ENCODE measurements at places on chromosomes 2 and 18.

- no peak for DNase-seq
Observed at GRCh38 chr2:223526106-223526505, 76.1 kb downstream of the SCG2 start.

DNA sequence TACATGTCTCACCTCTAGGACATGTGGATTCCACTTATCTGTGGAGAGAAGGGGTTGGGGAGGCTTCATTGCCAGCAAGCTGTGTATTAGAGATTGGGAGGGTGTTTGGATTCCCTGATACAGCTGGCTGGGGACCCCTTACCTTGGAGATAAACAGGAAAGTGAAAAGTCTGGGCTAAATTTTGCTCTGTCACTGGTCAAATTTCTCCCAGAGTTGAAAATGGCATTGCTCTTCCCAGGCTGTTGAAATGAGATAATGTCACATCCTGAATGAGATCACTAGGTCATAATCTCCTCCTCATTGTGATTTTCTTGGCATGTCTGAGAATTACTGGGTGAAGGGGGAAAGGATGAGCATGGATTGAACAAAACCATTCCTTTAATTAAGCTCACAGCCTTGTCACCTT lies 265.0 kb upstream of the PARD3B start:
- DNase-seq: no peak

DNA sequence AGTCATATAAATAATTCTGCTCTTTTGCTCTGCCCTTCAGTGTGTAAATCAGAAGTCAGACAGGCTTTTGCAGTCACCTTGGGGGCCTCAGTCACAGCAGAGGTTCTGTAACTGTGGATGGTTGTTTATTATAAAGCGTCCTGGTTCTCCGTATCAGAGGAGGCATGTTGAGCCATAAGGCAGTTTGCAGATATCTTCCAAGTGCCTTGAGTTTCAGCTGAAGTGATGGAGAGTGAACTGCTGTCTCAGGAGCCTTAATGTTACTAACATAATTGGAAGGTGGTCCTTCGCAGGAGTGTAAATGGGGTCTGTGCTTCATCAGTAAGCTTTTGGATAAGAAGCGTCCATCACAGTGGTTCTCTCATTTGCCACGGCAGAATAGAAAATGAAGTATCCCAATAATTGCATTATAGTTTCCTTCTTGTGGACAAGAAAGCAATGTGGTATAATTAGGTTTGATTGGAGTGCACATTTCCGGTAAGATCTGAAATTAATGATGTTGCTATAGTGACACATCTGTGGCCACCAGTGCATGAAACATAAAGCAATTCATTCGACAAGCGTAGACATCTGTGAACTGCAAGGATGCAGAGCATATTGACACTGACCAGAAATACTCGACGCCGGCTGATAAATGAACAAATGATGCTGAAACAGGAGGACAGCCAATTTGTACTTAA lies 112.5 kb upstream of the NFATC1 start:
- DNase-seq: no peak

DNA sequence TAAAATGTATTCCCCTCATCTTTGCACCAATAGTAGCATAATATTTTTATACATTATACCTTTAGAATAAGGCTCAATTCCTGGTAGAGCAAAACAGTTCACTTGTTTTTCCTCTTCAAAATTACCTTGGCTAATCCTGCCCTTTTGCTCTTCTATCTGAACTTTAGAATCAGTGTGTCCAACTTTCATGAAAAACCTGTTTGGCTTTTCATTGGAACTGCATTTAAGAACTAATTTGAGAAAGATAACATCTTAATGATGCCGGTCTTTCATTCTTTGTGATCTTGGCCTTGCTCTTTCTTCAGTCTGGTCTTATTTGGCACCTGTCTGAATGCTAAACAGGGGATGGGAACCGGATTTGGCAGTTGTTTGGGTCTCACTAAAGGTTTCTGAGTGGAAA lies 112.9 kb upstream of the CD302 start:
- no peak for DNase-seq

DNA sequence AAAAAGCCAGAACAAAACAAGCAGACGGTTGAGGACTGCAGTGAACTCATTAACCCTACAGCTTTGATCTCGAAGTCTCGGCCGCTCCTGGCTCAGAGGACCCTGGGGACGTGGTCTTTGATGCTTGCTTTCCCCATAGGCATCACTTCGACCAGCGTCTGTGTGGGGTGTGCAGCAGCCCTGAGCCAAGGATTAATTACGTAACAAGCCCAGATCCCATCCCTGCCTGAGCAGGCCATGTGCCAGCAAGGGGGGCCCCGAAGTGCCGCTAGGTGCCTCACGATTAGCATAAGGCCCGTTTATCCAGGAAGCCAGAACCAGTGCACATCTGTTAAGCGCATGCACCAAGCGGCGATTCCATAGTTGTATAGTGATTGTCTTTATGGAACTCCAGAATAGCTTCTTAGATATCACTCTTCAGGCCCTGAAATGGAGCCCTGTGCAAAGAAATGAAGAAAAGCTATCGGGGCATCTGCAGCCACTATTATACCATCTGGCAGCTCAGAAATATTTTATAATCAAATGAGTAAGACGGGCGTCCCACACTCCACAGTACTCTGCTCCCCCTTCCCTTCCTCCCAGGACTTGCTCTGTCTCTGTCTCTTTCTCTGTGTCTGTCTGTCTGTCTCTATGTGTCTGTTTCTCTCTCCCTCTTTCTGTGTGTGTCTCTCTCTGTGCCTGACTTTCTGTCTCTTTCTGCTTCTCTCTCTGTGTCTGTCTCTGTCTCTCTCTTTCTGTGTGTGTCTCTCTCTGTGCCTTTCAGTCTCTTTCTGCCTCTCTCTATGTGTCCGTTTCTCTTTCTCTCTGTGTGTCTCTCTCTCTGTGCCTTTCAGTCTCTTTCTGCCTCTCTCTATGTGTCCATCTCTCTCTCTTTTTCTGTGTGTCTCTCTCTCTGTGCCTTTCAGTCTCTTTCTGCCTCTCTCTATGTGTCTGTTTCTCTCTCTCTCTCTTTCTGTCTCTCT lies 41.7 kb downstream of the HPCAL1 start:
- no peak for DNase-seq

DNA sequence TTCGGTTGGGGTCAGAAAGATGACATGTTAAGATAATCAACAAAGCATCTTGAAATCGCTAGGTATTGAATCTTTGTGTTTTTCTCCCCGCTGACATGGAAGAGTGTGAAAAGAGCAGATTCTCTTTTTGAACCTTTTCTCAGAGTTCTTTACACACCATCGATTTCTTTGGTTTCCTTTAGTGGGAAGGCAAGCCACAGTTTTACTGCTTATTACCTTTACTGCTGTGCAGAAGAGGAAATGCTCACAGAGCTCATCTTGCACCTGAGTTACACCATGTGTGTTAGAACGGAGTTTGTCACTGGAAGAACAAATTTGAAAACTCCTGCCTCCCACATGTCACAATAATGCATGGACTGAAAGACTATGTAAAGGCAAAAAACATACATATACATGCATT lies 45.3 kb upstream of the PDK1 start:
- DNase-seq: no peak

- no peak for DNase-seq
Observed at GRCh38 chr2:159793326-159793725, 4.7 kb downstream of the CD302 start.

DNA sequence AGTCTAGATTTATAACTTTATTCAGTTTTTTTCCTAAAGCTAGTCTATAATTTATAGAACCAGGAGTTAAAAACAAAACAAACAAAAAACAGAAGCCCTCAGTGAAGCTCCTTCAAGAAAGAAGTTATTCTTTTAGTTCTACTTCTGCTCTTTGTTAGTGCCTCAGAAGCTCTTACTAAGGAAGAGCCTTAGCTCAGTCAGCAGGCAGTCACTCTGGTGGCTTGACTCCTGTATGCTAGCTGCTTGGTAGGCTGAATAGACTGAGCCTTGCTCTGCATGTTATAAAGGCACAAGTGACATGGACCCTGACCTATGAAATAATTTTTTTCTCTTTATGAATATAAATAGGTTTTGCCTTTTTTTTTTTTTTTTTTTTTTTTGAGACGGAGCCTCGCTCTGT lies 24.8 kb downstream of the NCOA1 start:
- DNase-seq: no peak

- no peak for DNase-seq
Observed at GRCh38 chr18:9124824-9125223, 11.8 kb upstream of the ANKRD12 start.

GRCh38 chr2:175366815-175367214 lies 185.3 kb upstream of the ATP5MC3 start:
- DNase-seq: no peak

DNA sequence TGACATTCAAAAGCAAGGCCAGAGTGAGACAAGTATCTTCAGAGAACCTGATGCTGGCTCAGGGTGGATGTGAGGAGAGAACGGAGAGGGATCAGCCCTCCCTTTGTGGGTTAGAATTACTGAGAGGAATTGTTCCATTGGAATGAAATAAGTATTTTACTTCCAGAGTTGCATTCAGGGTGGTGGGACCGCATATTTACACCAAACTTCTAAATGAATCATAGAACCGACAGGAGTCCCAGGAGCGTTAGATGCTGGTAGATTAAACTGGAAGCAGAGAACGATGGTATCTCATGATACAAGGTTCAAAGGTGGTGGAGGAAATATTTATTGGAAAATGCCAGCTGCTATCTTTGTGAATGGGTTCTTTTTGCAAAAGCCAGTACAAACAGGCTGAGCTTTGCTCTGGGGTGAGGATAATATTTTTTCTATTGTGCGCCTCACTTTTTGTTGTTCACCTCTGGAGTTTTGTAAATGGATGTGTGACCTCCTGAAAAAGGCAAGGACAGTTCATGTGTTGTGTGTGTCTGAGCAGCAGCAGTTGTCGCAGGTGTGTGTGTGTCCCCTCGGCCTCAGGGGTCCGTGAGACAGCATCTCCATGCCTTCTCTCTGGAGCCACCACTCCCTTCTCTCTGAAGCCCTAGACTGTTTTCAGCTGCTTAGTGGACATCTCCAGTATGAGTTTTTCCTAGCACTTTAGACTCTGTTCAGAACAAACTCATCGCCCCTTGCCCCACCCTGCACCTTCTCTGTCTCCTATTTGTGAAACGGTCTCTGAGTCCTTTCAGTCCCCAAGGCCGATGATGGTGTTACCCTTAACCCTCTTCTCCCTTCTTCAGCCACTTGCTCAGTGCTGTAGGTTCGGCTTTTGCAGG lies 17.8 kb downstream of the MTCL1 start:
- DNase-seq: no peak

DNA sequence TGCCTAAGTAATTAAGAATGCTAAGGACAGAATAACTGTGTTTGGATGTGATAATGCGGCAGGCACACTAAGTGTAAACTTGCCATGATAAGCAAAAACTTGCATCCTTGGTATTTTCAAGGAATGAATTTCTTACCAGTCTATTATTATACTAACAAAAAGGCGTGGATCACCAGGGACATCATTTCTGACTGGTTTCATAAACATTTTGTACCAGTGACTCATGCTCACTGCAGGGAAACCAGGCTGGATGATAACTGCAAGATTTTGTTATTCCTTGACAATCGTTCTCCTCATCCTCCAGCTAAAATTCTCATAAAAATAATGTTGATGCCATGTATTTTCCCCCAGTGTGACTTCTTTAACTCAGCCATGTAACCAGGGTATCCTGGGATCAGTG lies 289.5 kb downstream of the CDCA7 start:
- DNase-seq: no peak

- DNase-seq: no peak
Observed at GRCh38 chr2:67840460-67841068, 222.2 kb downstream of the C1D start.

DNA sequence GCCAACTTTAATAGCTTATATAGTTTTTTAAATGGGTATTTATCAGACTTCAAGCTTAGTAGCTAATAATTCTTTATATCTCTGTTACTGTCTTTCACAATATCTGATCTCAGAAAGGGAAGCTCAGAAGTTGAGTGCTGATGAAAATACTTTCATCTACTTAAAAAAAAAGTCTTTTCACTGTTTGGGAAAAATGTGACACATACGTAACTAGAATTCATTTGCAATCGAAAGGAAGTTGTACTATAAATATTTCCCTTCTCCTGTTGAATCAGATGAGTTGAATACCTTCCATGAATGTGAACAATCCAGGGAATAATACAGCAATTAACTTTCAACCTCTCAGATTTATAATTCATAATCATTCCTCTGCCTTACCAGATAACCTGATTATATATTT lies 811 bp upstream of the SCG2 start:
- DNase-seq: no peak

- no peak for DNase-seq
Observed at GRCh38 chr2:52365946-52366345, 1334.0 kb upstream of the NRXN1 start.

- no peak for DNase-seq
Observed at GRCh38 chr2:156935616-156936015, 321.9 kb upstream of the GALNT5 start.

DNA sequence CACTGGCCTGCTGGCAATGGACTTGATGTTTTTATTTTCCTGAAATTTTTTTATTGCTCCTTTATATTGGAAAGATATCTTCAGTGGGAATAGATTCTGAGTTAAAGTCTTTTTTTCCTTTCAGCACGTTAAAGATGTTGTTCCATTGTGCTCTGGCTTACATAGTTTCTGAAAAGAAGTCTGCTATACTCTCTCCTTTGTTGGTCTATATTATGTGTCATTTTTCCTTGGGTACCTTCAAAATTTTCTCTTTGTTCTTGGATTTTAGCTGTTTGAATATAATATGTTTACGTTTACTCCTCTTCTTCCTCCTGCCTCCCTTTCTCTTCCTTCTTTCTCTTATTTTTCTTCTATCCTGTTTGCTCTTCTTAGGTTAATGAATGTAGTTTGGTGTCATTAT lies 105.5 kb downstream of the CAPN13 start:
- no peak for DNase-seq

DNA sequence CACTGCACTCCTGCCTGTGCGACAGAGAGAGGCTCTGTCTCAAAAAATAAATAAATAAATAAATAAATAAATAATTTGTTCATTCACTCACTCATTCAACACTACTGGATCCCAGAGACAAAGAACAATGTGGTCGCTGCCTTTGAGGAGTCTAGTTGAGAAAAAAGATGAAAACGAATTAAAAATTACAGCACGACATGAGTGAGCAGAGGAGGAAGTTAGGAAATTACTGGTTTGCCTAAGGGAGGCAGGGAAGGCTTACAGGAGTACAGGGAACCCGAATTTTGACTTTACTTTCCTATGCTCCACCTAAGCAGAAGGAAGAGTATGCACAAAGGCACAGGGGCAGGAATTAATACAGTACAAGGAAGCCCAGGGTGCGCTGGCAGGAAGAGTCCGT lies 4.2 kb upstream of the KCMF1 start:
- DNase-seq: no peak

DNA sequence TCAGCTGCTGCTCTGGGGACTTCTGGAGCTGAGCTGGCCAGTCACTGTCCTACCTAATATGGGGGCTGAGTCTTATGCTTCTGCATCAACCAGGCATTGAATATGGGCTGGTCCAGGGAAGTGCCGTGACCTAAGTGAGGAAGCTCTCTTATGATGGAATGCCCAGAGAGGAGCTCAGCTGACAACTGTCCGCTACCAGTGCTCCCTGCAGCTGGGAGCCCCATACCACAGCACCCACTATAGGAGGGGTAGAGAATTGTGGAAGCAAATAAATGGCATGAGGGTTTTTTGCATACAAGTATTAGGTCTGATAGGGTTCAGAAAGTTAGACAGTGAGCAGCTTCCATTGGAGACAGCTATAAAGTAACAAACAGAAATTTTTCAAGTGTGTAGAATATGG lies 4.5 kb downstream of the TIMM21 start:
- DNase-seq: no peak

GRCh38 chr18:62102221-62102620 lies 84.6 kb downstream of the PIGN start:
- no peak for DNase-seq
